CD4-positive, alpha-beta T cell treated with Interleukin-12 subunit alpha and Interleukin-12 subunit beta, for 1 hour (primary cell): ENCODE measurements at places on chromosomes 3 and 15.
A peak's percentile ranks its signal among the peaks of the same experiment; 100 is the strongest.

DNA sequence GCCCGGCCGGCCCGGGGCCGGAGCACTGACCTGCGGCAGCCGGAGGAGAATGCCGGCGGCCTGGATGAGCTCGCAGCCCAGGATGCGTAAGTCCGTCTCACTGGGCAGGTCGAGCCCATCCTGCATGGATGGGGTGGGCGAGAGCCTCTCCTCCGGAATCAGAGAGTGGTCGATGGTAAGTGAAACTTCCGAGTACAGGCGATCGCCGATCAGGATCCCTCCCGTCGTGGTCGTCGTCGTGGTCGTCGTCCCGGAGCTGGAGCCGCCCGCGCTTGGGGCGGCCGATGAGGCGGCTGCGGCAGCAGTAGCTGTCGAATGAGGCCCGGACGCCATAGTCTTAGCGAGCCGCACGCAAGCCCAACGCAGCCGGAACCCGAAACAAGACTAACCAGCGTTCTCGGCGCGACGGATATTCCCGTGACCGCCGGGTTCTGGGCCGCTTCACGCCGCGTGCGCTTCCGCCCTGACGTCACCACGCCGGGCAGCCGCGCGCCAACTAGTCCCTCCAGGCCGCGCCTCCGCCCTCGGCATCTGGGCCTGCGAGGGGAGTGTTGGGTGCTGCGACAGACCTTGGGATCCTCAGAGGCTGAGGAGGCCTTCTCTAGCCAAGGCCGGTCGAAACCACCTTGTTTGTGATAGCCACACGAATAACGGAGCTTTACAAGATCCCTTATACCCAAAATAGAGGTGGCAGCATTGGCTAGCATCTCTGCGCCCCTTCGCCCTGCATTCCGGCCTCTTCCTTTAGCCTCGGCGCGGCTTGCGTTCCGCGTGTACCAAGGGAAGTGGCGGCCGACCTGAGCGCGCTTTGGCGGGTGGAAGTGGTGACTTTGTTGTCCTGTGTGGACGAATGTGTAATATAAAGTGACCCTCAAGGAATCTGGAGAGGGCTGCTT, at the start of gene CCNL1:
TSS of gene CCNL1 (minus strand) at position 386 of the 896 bp plus-strand sequence. CDS start at position 333, 53 bp downstream.
- peak; percentile 97 for DNase-seq

DNA sequence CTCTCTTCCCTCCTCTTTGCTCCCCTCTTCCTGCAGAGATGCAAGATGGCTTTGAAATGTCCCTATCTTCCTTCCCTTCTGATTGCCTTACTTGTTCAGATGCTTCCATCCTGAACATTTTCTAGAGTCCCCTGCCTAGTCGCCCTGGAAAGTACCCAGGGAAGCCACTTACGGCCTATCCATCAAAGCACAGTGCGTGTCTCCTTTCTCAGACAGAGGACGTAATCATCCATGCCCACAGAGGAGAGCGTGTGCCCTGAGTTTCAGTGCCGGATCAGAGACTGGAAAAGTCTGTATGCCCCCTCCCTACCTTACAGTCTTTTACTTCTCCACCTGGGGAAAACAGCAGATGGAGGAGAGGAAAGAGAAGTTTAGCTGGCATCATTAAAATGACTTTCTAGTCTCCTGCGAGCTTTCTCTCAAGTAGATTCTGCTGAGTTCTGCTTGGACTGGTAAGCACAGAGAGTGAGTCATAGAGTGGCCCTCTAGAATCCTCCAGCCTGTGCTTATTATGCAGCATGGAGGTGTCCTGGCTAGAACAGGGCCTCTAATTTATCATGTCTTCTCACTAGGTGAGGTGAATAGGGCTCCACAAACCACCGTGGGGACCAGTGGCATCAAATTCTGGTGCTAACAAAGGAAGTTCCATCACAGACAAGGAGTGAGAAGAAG, 114.6 kb downstream of the SLCO3A1 start:
- DNase-seq: no peak

DNA sequence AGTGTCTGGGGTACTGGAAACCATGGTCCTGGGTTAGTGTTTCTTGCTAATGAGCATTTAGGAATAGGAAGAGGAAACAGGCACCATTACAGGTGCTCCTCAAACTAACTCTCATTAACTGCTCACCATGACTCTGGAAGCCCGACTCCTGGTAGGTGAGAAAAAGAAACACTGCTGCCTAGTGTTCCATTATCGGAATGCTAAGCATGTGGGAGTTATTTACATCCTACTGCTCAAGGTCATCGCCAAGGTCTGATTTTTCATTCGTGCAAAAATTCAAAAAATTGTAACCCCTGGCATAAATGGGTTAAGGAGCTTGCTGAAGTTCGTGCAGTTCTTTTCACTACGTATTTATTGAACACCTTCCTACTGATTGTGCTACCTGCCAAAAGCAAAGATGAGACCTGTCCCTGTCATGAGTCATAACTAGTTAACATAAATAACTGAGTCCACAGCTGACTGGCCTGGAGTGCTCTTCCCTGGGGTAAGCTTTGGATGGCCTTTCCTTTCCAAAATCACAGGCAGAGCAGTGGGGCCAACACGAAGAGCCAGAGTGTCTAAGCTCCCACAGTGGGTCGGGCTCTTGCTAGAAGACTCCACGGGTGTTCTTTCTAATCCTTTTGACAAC, 22.7 kb upstream of the PAQR5 start:
- no peak for DNase-seq

DNA sequence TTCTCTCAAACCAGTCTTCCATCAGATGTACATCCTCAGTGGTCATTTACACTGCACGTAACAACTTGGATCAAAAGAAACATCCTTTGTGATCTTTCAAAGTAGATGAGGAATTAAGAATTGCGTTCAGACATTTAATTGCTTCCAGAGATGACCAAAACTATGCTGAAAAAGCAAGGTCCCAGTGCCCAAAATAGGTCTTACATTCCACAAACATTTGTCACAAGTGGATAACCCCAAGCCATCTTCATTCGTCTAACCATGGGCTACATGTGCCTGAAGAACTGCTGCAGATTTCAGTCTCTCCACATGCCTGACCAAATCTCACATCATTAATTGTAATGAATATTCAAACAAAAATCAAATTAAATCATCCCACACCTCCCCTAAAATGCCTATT, 273.6 kb downstream of the SHOX2 start:
- DNase-seq: no peak

DNA sequence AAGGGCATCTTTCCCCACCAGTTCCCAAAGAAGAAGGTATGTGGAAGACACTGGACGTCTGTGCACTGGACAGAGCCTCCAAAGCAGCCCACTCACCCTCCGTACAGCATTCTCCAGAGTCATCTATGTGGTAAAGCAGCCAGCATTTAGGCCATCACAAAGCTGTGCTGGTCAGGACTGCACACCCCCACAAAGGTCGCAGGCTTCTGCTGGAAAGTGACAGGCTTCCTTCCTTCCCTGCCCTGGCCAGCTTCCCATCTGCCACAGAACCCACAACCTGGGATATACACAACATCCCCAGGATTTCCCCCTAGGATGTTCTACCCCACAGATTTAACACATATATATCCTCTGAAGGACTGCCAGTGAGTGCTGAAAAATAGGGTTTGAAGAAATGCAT, 64.6 kb upstream of the GALNT15 start:
- DNase-seq: no peak

GRCh38 chr3:46143951-46144473, 64.1 kb downstream of the CCR1 start:
- DNase-seq: no peak

DNA sequence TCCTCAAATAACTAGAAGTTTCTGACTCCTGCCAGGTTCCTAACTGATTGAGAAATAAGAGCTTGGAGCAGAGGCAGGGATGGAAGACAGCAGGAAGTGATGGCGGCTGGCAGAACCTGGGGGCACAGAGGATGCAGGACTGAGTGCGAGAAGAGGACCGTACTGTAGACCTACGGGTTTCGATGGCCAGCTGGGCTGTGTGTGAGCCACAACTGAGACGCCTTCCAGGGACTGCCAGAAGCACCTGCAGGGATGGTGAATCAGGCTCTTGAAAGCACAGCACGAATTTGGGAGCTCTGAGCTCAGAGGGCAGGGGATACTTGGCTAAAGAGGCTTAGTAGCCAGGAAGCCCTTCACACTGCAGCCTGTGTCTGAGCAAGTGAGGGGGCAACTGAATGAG, 165.6 kb downstream of the ABHD5 start:
- no peak for DNase-seq

GRCh38 chr15:85280203-85280602, 100.2 kb upstream of the AKAP13 start:
- DNase-seq: no peak

GRCh38 chr3:49469936-49470713, at the start of gene DAG1:
TSS of gene DAG1 (plus strand) at chr3:49470267. CDS start at chr3:49510535, 40,268 bp downstream.
- peak; percentile 96 for DNase-seq

- no peak for DNase-seq
Measured at GRCh38 chr15:48940508-48940907, 23.2 kb downstream of the SHC4 start.

- DNase-seq: no peak
Measured at GRCh38 chr15:70132139-70132538, 34.4 kb upstream of the TLE3 start.

- DNase-seq: no peak
Measured at GRCh38 chr15:59303633-59304032, 69.0 kb downstream of the MYO1E start.

GRCh38 chr3:176873261-176873660, 324.0 kb downstream of the TBL1XR1 start:
- no peak for DNase-seq

DNA sequence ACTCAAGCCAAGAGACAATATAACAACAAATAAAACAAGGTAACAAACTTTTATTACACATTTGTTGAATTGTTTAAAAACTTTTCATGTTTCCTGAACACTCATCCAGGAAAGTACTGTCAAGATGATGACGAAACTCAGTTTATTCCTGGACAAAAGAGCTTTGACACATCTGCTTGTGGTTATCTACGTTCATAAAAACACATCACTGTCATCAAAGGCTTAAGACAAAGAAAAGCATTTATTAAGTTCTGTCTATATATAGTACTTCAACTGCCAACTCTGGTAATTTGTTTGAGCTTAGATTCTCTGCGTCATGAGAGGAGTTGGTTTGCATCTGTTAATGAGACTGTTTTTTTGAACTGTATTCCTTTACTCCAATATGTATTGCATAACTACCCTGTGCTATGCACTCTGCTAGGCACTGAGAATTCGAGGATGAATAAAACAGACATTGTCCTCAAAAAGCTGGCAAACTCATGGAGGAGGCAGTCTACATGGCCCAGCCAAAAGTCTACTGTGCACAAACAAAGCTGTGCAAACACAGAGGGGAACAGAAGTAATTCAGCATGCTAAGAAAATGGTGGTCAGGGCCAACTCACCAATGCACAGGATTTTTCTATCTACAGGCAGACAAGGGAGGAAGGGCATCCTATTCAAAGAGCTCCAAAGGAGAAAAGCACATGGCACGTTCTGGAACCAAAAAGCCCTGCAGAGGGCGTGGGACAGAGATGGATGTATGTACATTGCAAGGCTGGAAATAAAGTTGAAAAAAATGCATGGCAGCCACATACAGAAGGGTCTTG, 21.5 kb downstream of the PLD1 start:
- DNase-seq: no peak

DNA sequence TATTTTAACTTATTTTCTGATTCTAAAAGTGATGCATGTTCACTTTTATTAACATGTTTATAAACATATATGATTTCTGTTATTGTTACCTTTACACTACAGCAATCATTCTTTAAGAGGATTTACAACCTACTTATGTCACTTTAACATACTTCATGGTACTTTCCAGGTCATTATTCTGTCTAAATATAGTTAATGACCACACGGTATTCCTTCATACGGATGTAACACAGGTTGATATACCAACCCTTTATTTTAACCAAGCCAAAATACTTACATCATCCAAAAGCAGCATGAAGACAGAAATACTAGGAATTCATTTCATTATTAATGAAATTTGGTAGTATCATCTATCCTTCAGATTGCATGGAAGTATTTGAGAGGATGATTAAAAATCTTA, 18.6 kb downstream of the PIK3R4 start:
- DNase-seq: no peak

DNA sequence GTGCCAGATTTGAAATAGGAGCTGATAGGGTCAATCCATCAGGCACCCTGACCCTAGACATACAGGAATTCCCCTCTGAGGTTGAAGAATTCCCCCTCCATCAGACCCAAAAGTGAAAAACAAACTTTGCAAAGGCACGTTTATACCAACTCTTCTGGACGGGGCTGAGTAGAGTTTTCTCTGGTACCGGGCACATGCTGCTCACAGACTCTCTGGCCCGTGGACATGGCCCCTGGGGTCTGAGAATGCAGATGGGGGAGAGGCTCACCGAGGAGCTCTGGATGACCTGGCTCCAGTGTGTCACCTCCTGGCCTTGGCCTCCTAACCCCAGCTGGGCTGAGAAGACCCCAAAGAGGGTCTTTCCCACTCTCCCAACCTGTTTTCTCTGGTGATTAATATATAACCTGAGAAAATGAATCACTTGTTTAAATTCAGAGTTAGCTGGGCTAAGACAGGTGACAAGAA, 11.2 kb upstream of the LIPC start:
- no peak for DNase-seq

DNA sequence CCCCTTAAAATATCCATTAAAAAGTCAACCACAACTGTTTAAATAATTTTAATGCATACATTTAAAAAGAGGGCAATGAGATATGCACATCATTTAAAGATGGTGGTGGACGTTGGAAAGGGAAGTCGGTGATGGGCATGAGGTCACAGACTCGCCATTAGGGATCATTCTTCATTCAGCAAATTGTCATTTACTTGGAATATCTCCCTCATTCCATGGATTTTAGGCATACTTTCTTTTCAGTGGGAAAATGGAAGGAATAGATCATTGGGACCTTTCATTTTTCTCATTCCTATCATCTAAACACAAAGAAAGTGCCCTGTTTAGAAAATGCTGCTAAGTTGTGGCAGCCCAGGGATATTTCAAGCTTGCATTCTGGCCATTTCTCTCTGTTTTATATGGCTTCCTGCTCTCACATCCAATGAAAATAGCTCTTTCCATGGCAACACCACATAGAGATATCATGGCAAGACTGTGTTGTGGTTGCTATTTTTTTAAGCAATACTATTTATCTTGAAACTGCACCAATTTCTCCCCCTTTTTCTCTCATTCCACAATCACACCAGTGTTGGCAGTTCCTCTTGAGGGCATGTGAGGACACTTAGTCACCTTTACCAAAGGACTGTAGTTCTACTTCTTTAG, 40.7 kb upstream of the LMCD1 start:
- no peak for DNase-seq

DNA sequence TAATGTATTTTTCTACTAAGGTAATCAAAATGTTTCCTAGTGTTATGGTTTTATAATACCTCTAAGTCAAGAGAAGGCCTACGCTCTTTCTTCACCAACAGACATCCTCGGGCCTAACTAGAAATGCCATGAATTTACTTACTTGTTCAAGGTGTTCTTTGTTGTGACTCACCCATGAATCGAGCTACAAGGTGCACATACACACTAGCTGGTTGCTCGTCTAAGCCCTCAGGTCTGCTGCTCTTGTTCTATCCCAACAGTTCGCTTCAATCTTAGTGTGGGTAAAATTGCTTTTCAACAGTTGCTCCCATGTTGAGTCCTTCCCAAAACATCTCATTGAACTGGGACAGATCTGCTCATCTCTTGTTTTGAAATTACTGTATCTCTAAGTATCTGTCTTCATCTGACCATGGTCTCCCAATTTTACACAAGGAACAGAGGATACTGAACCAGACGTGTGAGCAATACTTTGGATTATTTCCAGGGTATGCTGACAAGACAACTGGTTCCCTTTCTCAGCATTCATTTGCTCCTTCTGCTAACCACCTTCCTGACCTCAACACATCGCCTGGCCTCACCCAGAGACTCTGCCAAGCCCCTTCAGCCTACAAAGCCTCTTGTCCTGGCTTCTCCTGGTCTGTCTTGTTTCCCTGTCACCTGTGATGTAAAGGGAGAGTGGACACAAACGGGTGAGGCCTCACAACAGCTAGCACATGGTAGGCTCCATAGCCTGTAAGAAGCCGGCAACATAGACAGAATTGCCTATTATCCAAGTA, 84.2 kb downstream of the NEDD4 start:
- no peak for DNase-seq
